Non-pigmented ciliary epithelial cell (primary cell): ENCODE measurements at places on chromosomes 11 and 22.

DNA sequence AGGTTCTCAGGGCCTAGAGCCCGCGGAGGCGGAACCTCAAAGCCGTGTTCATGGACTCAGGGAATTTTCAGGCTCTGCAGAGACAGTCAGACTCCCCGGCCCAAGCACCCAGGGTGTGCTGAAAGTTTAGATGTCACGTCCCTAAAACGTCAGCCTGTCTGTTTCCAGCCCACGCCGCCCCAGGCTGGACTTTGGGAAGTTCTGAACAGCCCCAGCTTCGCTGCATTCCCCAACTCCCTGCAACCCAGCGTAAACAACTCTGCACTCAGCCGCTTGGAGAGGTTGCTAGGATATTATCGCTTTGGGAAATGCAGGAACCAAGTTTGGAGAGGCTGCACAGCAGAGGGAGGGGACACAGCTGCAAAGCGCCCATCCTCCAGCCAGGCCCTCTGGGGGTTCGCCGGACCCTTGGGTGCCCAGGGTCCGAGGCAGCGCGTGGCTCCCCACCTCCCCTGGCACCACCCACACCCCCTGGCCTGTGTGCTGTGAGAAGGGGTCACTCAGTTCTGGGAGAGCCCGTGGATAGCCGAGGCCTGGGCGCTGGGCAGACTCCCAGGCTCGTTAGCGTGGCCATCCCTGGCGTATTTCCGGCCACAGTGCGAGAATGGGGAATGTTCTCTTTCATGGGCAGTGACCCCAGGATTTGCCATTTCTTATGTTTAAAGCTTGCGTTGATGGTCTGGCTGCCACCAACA is 120.5 kb upstream of the FGF3 start:
- DNase-seq: no peak

DNA sequence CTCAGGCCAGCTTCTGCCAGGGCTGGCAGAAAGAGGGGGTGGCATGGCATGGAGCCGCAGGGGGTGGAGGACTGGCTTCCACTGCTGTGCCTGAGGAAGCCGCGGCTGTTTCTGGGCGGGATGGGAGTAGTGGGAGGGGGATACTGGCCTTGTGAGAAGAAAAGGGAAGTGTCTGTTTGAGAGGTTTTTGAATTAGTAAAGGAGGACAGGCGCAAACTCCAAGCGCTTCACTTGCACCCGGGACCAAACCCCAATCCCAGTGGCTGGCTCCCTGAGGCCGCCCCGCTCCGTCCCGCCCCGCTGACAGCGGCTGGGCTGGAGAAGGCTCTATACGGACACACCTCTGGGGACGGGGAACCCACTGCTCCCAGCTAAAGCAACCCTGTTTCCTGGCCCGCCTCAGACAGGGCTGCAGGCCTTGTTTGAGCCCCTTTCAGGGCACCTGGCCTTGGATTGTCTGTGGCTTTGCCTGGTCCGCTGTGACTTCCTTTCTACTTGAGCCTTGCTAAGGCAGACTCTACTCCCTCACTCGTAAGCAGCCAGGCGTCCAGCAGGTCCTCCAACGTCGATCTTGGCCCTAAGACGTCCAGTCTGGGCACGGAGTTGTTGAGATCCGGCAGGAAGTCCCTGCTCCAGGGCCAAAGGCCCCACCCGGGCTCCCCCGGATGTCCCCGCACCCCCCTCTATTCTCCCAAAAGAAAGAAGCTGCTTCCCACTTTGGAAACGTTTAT is 2.2 kb downstream of the APOA1 start:
- DNase-seq: no peak

GRCh38 chr22:30333707-30334087 is 7.0 kb upstream of the TBC1D10A start:
- no peak for DNase-seq

- no peak for DNase-seq
These were observed 5.9 kb downstream of the TPCN2 start for GRCh38 chr11:69054397-69055211.

DNA sequence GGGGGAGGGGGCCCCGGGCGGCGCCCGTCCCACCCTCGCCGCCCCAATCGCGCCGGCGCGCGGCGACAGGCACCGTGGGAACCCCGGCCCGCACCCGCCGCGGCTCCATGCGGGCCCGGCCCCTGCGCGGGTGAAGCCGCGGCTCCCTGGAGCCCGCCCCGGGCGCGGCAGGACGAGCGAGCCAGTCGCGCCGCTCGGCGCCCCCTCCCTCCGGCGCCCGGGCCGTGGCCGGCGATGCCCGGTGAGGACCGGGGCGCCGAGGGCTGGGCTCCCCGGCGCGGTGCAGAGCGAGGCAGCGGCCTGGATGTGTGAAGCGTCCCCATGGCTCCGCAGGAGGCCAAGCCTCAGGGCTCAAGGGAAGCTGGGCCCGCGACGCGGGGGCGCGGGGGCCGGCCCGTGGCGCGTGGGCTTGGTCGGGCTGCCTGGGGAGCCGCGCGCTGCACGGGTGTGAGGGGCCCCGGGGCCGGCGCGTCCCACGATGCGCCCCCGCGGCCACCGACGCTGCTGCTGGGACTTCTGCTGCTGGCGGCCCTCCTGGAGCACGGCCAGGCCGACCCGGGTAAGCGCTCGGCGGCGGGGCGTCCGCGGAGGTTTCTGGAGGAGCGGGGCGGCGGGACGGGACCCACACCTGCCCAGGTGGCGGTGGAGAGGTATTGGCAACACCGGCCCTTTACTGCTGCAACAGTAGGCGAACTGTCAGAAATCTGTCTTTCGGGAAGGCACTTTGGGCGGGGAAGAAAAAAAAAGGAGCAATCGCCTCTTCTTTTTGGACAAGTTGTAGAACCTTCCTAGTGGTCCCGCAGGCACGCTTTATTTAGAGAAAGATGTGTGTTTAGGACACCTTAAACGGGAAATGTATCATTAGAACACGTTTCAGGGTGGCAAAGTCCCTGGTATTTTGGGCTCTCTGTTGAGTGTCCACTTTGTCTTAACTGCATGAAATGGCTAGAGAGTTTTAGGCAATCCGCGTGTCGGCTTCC is 119.4 kb downstream of the HIPK3 start:
- DNase-seq: no peak
